ENCODE measurements at places on chromosomes 11 and 22.

GRCh38 chr11:65655570-65656332 is 7.0 kb downstream of the RELA start:
- DNase-seq: no peak

GRCh38 chr11:830295-831117 is 2.2 kb upstream of the CD151 start:
- no peak for DNase-seq

DNA sequence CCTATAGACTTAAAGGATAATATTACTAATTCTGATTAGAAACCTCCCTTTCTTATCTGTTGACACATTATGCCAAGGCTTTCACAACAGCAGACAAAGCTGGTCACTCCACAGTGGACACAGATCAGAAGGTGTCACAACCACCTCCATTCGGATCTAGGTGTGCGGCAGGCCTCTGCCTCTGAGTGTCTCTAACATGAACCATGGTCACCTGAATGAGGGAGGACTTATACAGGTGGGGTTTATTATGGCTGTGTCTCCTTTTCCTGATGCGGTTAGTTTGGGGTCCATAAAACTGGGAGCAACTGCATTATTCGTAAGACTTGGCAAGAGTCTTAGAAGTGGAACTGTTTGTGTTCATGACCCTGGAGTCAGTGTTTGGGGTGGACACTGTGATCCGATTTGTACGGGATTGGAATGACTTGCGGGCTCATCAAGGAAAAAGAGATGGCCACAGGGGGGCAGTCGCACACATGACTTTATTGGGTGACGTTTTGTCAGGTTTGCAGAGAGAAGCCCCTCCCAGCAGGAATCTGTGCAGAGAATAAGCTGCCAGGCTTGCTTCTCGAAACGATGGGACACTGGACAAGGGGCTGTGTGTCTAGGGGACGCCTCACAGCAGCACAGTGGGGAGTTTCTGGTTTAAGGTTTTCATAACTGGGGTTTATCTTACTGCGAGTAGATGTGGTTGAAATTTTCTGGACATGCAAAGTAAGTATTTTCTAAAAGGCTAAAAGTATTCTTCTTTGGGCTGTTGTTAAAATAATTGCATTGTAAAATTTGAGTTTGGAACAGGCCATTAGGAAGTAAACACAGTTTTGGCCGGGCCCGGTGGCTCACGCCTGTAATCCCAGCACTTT is 90.6 kb downstream of the GAB4 start:
- peak; percentile 25 for DNase-seq

DNA sequence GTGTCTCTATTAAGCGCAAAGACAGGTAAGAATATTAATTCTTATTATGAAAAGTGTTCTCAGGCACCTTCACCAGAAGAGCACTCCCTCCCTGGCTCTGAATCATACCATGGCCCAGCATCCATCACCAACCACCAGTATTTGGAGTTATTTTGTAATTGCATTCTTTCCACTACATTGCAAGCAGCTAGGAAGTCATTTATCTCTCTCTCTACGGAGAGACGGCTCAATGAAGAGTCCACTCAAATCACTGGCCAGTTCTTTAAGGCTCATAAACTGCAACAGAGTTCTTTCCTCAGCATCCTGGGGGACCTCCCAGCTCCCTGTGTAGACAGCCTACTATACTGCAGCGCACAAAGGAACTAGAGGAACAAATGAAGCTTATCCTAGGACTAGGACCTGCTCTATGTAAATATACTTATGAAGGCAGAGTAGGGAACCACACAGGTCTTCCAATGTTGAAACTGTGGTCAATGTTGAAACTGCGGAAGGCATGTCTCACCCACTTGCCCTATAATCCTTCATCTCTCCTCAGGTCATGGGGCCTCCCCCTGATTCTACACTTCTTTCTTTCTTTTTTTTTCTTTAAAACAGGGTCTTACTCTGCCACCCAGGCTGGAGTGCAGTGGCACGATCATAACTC is 63.4 kb downstream of the AAMDC start:
- DNase-seq: no peak

Measured in stimulated activated CD8-positive, alpha-beta memory T cell treated with anti-CD3 and anti-CD28 coated beads, Interleukin-4, amount 100 ng/mL, for 4 hours (primary cell).